Posterior vena cava (tissue), 2 donors: ENCODE measurements at places on chromosomes 5 and 9. TPM values are rescaled to one million over a fixed set of nuclear protein-coding genes. Genes with fewer than 3 reads are reported as not detected.

The TRIM36 gene
- total RNA-seq = 0.37 TPM

DNA sequence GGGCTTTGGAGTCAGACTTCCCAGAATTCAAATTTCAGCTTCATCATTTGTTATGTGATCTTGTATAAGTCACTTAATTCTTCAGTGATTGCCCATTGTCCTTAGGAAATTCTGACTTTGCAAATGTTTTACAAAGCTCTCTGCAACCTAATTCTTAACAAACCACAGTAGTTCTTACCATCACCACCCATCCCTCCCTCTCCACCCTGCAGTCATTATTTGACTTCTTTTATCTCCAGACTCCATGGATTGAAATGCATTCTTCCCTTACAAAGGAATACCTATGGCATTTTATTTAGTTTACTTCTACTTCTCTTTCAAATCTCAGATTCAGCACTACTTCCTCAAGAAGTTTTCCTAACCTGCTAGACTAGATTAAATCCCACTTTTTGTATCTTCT lies 23.1 kb downstream of the SHLD3 start:
- no peak for DNase-seq

GRCh38 chr5:26700759-26701384 lies 337.5 kb downstream of the CDH9 start:
- DNase-seq = no peak

DNA sequence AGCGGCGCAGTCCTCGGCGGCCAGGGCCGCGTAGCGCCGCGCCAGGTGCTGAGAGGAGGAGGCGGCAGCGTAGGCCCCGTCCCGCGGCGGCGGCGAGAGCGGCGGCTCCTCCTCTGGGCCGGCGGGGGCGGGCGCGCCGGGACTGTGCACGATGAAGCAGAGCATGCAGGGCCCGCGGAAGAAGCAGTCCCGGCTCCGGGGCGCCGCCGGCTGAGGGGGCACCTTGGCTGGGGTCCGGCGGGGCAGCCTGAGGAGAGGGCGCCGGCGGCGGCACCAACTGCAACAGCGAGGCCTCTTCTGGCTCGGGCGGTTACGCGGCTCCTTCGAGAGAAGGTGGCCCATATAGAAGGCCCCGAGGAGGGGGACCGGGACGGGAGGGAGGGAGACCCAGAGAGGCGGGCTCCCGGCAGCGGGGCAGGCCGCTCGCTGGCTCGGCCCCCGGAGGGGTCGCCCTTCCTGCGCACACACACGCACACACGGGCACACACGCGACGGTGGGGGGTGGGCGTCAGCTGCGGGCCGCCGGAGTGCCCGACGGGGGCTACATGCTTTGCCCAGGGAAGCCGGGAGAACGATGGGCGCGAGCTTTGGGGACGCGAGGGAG lies 446 bp downstream of the FBXL17 start:
- DNase-seq = peak; percentile 95
